CD8-positive, alpha-beta memory T cell (primary cell): ENCODE measurements at places on chromosomes 11 and 22.

- DNase-seq, result no peak
- H3K27me3 ChIP-seq, result peaks cover 4% of the 10 kb centered on the region
- H3K36me3 ChIP-seq, result no peaks in the 10 kb centered on the region
- no peak overlapping the region for H3K4me3 ChIP-seq
These were observed 62.6 kb upstream of the PHF21B start for GRCh38 chr22:45072322-45072903.

DNA sequence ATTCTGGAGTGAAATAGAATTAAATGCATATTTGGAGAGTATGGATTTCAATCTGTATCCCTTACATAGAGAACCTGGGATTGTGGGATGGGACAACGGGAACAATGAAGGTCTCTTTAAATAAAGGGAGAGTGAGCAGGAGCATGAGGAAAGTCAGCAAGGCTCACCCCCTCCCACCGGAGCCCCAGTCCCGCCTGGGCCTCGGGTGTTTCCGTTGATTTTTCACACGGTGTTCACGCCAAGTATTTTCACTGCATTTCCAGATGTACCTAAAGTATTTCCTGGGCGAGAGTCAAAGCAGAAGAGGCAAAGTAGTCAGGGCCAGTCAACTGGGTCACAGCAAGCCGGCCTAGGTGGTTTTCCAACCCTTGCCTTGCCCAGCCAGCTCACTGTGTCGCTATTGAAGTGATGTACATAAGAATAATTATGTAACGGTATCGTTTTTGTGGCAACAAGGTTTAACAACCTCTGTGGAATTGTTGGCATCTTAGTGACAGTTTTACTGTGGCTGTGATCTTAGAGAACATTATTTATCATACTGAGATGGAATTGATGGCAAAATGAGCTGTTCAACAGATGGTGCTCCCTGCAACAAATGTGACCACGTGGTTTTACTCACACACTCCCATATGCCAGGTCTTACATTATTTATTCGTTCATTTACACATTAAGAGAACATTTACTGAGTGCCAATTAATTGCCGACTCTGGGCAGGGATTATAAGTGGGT, 177.3 kb downstream of the ADAMTS15 start:
- no peaks in the 10 kb centered on the region for H3K27me3 ChIP-seq
- no peaks in the 10 kb centered on the region for H3K4me1 ChIP-seq
- no peaks in the 10 kb centered on the region for H3K36me3 ChIP-seq

DNA sequence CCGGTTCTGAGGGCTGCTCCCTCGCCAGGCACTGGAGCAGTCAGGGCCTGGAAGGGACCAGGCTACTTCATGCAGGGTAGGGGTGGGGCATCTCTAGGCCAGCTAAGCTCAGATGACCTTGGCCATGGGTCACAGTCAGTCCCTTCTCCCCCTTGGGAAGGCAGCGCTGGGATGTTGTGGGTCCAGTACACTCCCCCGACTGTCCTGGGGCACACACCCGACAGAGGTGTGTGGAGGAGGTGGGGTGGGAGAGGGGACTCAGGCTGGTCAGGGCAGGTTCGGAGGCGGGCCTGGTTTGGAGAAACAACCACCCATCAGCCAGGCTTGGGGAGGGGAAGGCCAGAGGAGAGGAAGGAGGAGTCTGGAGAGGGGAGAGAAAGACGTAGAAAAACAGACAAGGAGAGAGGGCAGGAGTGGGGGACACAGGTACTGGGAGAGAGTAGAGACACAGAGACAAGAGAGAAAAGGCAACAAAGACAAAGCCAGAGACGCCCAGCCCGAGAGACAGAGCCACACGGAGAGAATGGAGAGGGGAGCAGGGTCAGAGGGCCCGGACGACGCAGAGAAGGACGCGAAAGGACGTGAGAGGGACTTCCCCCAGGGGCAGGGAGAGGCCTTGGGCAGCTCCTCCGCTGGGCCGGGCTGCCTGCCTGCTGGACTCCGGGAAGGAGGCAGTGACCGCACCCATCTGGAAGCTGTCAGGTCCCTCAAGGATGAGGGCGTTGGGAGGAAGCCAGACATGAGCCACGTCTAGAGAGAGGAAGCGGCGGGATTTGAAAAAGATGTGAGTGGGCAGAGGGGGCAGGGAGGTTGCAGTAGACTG, 30.6 kb upstream of the TSKU start:
- H3K27me3 ChIP-seq, result no peaks in the 10 kb centered on the region
- no peak for DNase-seq
- H3K4me1 ChIP-seq, result no peaks in the 10 kb centered on the region
- no peaks in the 10 kb centered on the region for H3K36me3 ChIP-seq

GRCh38 chr11:81359476-81359875, 1374.2 kb downstream of the FAM181B start:
- no peaks in the 10 kb centered on the region for H3K4me1 ChIP-seq
- no peak overlapping the region for H3K4me3 ChIP-seq
- no peak overlapping the region for H3K27ac ChIP-seq
- DNase-seq, result no peak
- no peaks in the 10 kb centered on the region for H3K27me3 ChIP-seq

DNA sequence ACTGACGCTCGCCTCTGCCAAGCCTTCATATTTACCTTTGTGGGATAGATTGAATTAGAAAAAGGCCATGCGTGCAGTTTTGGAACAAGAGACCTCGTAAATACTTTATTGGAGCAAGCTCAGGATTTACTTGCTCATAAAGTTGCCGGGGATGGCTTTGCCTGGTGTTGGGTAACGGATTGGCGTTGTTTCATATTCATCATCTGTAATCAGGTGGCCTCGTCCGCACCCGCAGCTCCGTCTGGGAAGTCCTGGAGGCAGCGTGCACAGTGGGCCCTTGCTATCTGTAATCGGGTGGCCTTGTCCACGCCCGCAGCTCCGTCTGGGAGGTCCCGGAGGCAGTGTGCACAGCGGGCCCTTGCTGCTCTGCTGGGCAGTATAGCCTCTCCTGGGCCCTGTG, 1209.3 kb downstream of the BRD1 start:
- no peaks in the 10 kb centered on the region for H3K36me3 ChIP-seq
- DNase-seq, result no peak
- H3K4me1 ChIP-seq, result no peaks in the 10 kb centered on the region
- H3K4me3 ChIP-seq, result no peak overlapping the region
- no peaks in the 10 kb centered on the region for H3K27me3 ChIP-seq
- H3K27ac ChIP-seq, result no peak overlapping the region

DNA sequence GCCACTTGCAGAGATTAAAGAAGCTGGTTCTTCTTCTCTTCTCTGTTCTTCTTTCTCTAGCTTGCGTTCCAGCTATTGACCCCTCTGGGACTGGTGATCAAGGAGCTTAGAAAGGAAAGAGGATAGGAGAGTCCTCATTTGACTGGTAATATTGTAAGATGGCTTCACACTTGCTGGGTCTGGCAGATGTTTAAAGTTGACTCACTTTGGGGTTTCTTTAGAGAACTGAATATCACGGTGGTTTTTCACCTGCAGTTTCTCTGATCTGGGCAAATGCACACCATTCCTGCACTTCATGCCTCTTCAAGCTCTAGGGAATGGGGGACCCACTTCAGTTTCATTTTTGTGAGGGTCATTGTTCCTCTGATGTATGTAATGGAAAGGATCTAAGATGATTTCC, 41.8 kb upstream of the DEUP1 start:
- no peak for DNase-seq
- H3K27me3 ChIP-seq, result no peaks in the 10 kb centered on the region
- H3K27ac ChIP-seq, result no peak overlapping the region
- H3K4me3 ChIP-seq, result no peak overlapping the region

- H3K36me3 ChIP-seq, result no peaks in the 10 kb centered on the region
- no peaks in the 10 kb centered on the region for H3K27me3 ChIP-seq
- H3K4me3 ChIP-seq, result no peak overlapping the region
- no peak overlapping the region for H3K27ac ChIP-seq
- no peak for DNase-seq
These were observed 1.8 kb upstream of the DENND5A start for GRCh38 chr11:9266926-9267325.

GRCh38 chr11:2153581-2154194, 7.3 kb downstream of the INS start:
- no peak overlapping the region for H3K4me3 ChIP-seq
- no peak for DNase-seq
- peaks cover 13% of the 10 kb centered on the region for H3K27me3 ChIP-seq
- H3K27ac ChIP-seq, result no peak overlapping the region
- H3K4me1 ChIP-seq, result peaks cover 6% of the 10 kb centered on the region
- H3K36me3 ChIP-seq, result no peaks in the 10 kb centered on the region

- no peaks in the 10 kb centered on the region for H3K27me3 ChIP-seq
- no peaks in the 10 kb centered on the region for H3K36me3 ChIP-seq
- H3K4me1 ChIP-seq, result no peaks in the 10 kb centered on the region
- no peak overlapping the region for H3K4me3 ChIP-seq
- no peak for DNase-seq
- no peak overlapping the region for H3K27ac ChIP-seq
These were observed 32.9 kb upstream of the FSHB start for GRCh38 chr11:30197869-30198268.

GRCh38 chr11:58933661-58934060, 5.6 kb upstream of the GLYATL1 start:
- H3K27me3 ChIP-seq, result no peaks in the 10 kb centered on the region
- no peaks in the 10 kb centered on the region for H3K4me1 ChIP-seq
- DNase-seq, result no peak

GRCh38 chr11:75633409-75634066, 35.3 kb downstream of the MAP6 start:
- H3K27me3 ChIP-seq, result no peaks in the 10 kb centered on the region
- no peak overlapping the region for H3K4me3 ChIP-seq
- no peak overlapping the region for H3K27ac ChIP-seq

DNA sequence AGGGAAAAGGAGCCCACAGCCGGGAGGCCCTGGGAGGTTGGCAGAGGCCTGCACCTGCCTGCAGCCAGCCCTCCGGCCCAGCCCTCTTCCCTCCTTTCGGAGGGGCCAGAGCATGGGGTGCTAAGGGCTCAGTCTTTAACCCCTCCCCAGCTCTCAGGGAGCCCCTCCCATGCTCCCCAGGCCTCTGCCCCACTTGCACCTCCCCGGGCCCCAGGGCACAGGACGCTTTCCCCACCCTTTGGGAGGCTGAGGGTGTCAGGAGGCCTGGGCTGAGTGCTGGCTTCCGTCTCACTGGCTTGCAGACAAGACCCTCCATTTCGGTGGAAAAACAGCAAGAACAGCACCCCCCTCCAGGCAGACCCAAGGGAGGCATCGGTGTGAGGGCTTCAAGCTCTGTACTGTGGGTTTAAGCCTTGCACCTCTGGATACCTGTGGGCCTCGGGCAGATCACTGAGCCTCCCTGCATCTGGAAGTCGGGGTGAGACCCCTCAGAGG, 7.3 kb downstream of the ASCL2 start:
- no peak overlapping the region for H3K27ac ChIP-seq
- no peak for DNase-seq
- H3K27me3 ChIP-seq, result no peaks in the 10 kb centered on the region
- H3K4me3 ChIP-seq, result no peak overlapping the region
- peaks cover 22% of the 10 kb centered on the region for H3K4me1 ChIP-seq
- no peaks in the 10 kb centered on the region for H3K36me3 ChIP-seq

GRCh38 chr22:36853407-36854099, 7.3 kb upstream of the NCF4 start:
- H3K4me1 ChIP-seq, result peaks cover 18% of the 10 kb centered on the region
- peak overlapping the region; percentile 42 for H3K4me3 ChIP-seq
- DNase-seq, result peak; percentile 74
- H3K27ac ChIP-seq, result no peak overlapping the region
- H3K27me3 ChIP-seq, result no peaks in the 10 kb centered on the region

- H3K27ac ChIP-seq, result no peak overlapping the region
- H3K27me3 ChIP-seq, result no peaks in the 10 kb centered on the region
- no peak for DNase-seq
- H3K36me3 ChIP-seq, result no peaks in the 10 kb centered on the region
- no peaks in the 10 kb centered on the region for H3K4me1 ChIP-seq
These were observed 17.6 kb downstream of the NTM start for GRCh38 chr11:131388030-131388429.

DNA sequence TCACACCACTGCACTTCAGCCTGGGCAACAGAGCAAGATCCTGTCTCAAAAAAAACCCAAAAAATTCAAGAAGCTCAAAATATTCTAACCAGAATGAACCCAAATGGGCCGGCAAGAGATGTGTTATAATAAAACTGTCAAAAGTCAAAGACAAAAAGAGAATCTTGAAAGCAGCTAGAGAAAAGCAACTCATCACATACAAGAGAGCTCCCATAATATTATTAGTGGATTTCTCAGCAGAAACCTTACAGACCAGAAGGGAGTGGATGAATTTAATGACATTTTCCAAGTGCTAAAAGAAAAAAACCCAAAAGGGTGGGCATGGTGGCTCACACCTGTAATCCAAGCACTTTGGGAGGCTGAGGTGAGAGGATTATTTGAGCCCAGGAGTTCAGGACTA, 22.9 kb upstream of the HORMAD2 start:
- H3K4me1 ChIP-seq, result no peaks in the 10 kb centered on the region
- no peak overlapping the region for H3K27ac ChIP-seq
- H3K27me3 ChIP-seq, result no peaks in the 10 kb centered on the region
- DNase-seq, result no peak
- no peak overlapping the region for H3K4me3 ChIP-seq

- no peaks in the 10 kb centered on the region for H3K27me3 ChIP-seq
- no peak overlapping the region for H3K4me3 ChIP-seq
- H3K4me1 ChIP-seq, result no peaks in the 10 kb centered on the region
- no peak for DNase-seq
- no peaks in the 10 kb centered on the region for H3K36me3 ChIP-seq
These were observed 15.5 kb downstream of the NTM start for GRCh38 chr11:131385763-131386390.

GRCh38 chr22:32478994-32479393, 4.4 kb downstream of the FBXO7 start:
- H3K27me3 ChIP-seq, result no peaks in the 10 kb centered on the region
- H3K4me1 ChIP-seq, result peaks cover 33% of the 10 kb centered on the region
- DNase-seq, result no peak
- no peaks in the 10 kb centered on the region for H3K36me3 ChIP-seq
- H3K27ac ChIP-seq, result no peak overlapping the region

DNA sequence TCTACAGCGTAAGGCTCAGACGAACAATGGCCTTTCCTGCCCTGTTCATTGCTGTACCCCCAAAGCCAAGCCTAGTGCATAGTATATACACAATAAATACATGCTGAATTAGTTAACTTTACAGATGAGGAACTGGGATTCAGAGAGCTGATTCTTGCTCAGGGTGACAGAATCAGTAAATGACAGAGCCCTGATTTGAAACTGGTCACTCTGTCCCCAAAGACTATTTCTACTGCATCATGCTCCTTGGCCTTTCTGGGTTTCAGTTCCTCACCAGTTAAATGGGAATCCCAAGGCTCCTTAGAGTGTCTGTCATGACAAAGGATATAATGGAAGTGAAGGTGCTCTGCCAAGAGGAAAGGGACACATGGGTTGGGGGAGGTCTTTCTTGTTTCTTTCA, 50.5 kb upstream of the TSKU start:
- H3K4me1 ChIP-seq, result no peaks in the 10 kb centered on the region
- H3K36me3 ChIP-seq, result no peaks in the 10 kb centered on the region
- no peak for DNase-seq
- H3K4me3 ChIP-seq, result no peak overlapping the region
- H3K27ac ChIP-seq, result no peak overlapping the region

- H3K4me3 ChIP-seq, result no peak overlapping the region
- H3K36me3 ChIP-seq, result peaks cover 21% of the 10 kb centered on the region
- no peak overlapping the region for H3K27ac ChIP-seq
- H3K4me1 ChIP-seq, result peaks cover 7% of the 10 kb centered on the region
- DNase-seq, result peak; percentile 60
- H3K27me3 ChIP-seq, result no peaks in the 10 kb centered on the region
These were observed 38.5 kb upstream of the CYP2D6 start for GRCh38 chr22:42169055-42169469.
